Stimulated activated CD4-positive, alpha-beta T cell treated with anti-CD3 and anti-CD28 coated beads, Interleukin-4, amount 100 ng/mL, for 48 hours (primary cell): ENCODE measurements at places on chromosomes 1 and 21.

DNA sequence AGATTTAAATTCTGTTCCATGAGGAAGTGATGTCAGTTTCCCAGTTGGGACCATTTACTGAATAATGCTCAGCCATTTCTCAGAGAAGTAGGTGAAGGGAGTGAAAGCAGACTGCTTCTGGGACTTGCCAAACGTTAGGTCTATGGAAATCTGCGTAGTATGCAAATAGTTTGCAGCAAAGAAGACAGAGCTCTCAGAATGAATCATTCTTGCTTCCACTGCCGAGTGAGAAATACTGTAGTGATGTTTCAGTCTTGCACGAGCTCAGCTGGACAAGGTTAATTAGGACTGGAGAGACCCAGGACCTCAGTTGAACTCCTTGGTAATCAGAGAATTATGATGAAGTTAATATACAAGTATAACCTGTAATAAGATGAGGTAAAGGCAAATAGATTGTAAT, 317.7 kb upstream of the DAB1 start:
- DNase-seq: no peak

DNA sequence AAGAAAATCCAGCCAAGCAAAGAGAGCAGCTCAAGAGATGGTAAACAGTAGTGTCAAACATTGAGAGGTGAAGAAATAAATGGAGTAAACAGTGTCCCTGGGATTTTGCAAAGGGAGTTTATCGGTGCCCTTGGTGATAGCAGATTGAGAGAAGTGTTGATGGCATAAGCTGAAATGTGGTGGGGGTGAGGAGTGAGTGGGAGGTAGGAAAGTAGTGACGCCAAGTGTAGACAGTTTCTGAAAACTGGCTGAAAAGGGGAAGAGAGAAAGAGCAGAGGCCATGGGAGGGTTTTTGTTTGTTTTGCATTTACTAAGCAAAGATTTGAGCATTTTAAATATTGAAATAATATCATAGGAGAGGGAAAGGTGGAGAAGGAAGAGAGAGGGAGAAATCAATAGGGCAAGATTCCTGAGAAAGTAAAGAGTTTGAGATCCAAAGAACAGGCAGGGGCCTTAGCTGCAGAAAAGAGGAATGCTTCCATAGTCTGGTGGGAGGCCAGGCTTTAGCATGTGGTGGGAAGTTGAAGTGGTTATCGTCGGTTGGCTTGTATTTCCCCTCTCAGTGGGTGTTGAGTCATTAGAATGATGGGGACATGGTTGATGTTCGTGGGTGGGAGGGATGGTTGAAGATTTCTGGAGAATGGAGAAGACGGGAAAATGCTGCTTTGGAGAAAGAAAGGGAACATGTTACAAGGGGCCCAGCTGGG, 26.8 kb upstream of the RASAL2 start:
- DNase-seq: no peak

DNA sequence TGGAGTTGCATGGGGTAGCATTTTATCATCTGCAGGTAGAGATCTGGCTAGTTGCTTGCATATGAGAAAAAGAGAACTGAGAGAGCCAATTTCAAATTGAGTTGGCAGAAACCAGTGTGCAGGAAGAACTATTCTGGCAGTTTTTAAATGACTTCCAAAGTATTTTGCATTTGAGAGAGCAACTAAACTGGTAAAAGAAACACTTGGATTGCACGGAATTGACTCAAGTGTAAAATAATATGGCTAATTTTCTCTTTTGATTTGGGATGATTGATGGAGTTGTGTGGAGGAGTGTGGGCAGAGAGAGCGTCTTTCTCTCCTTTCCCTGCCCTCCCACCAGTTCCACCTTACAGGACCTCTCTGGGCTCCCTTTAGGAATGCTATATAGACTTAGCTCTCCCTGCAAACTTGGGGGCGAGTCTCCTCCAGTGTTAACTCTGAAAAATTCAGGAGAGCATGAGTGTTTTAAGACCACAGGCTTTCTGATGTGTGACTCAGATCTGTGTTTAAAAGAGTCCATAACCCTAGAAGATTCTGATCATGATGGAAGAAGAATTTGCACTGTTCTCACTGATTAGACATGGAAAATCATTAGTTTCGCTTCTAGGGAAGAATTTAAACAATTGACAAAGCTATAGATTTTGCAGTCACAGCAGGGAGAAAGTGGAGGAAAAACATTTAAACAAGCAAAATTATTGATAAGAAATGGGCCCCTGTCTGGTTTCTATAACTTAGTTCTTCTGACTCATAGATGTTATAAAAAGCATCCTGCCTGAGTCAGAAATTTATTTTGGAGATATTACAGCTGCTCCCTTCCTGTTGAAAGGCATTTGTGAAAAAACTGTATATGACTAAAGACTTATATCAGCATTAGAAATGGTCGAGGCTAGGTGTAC, 24.9 kb upstream of the CTBS start:
- no peak for DNase-seq

GRCh38 chr1:246579818-246580217, 13.6 kb downstream of the CNST start:
- no peak for DNase-seq

GRCh38 chr1:84433258-84434080, 35.2 kb downstream of the DNASE2B start:
- peak; percentile 19 for DNase-seq

GRCh38 chr1:152519851-152520250, 5.6 kb downstream of the CRCT1 start:
- no peak for DNase-seq

DNA sequence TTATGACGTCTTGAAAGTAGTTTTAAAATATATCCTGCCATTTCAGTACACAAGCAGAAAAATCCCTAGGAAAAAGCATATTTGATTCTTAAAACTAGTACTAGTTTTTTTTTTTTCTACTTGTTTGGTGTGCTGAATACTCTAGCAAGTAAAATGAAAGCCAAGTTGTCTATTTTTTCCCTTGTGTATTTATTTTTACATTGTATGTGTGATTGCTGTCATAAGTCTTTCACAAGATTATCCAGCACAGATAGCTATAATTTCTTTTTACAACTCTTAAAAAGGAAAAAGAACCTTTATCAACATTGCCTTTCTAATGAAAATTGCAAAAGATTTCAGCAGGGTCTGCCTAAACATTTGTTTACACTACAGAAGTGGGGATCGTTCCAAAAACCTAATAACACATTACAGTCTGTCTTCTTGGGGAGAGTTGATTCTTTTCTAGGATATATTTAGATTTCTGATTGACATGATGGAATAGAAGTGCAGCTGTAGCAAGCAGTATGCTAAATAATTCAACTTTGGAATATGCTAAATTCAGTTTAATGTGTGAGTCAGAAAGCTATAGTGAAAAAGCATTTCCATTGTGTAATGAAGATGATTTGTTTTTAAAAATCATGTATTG, 2.5 kb downstream of the DR1 start:
- no peak for DNase-seq

DNA sequence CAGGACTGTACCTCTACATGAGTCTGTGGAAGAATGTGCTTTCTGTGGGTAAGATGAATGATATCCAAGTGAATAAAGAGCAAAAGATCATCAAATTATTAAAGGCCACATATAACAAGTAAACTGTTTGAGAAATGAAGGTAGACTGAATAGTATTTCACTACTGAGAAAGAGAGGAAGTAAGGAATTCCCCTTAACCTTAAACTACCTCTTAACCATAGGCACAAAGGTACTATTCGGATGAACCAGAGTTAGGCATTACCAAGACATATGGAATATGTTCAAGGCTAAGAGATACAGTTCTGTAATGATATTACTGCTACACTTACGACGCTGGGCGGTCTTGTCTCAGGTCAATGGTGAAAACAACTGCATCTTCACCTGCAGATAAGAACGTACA, 25.5 kb downstream of the DCAF8 start:
- DNase-seq: no peak

- DNase-seq: no peak
Observed at GRCh38 chr1:218480588-218481099, 135.5 kb downstream of the TGFB2 start.

DNA sequence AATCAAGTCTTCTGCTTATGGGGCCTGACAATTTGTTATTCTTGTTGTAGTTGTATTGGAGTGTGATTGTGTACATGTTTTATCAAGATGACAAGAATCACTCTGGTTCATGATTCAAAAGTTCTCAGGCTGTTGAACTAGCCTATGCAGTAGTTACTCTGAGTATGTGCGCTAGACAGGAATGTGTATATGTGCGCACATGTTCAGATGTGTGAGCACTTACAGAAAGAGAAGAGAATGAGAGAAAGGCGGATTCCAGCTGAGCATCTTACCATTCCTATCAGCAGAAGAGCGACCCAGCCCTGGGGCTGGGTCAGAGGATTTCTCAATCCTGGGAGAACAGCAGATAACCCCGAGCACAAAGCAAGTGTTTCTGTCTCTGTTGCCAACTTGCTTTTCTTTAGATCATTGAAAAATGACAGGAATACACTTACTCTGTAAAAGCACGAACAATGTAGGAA, 110.8 kb upstream of the HOOK1 start:
- no peak for DNase-seq

- no peak for DNase-seq
Observed at GRCh38 chr1:45488666-45489377, 2.1 kb downstream of the TESK2 start.

GRCh38 chr1:241413974-241414373, 57.0 kb upstream of the RGS7 start:
- DNase-seq: no peak

DNA sequence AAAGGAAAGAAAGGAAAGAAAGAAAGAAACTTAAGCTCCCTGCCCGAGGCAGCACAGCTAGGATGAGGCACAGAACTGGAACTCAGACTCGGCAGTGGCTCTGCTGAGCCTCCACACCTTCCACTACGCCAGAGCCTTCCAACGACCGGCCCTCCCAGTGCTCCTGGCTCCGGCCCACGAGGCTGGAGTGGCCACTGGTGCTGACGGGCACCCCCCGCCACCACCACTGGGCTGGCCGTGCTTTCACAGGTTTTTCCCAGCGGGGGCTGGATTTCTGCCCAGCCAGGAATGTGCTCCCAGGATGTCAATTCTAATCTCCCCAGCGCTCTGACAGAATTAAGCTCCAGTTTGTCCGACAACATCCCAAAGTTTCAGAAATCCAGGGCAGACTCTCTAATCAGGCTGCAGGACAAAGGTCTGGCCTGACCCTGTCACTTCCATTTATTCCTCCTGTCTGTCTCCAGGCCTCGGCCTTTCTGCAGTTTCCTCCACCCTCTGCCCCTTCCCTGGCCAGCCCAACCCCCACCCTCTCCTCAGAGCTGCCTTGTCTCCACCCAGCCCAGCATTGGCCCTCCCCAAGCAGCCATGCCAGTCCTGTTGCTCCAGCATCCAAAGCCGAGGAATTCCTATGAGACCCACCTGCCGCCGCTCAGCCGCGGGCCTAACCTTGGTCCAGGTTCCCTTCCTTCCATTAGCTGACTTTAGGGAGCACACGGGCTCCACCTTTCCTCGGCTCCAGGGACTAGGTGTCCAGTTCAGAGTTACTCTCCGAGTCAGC, 81.9 kb downstream of the CASZ1 start:
- DNase-seq: no peak

DNA sequence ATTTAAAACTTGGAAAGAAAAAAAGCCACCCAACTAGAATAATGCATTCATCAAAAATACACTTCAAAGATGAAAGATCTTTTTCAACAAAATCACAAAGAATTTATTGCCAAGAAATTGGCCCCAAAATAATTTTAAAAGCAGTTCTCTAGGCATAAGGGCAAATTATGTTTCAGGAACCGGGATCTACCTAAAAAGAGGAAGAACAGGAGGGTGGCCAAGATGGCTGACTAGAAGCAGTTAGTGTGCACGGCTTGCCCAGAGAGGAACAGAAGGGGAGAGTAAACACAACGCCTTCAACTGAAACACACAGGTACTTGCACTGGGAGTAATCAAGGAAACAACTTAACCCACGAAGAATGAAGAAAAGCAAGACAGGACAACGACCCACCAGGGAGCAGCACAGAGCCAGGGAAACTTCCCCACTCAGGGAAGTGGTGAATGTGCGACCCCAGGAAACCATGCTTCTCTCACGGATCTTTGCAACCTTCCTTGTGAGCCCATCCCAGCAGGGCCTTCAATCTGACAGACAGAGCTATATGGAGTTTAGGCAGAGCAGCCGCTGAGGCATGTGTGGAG, 46.1 kb downstream of the ACKR1 start:
- DNase-seq: no peak
